HL-60 (cell line): ENCODE measurements at places on chromosomes 1 and 21.

DNA sequence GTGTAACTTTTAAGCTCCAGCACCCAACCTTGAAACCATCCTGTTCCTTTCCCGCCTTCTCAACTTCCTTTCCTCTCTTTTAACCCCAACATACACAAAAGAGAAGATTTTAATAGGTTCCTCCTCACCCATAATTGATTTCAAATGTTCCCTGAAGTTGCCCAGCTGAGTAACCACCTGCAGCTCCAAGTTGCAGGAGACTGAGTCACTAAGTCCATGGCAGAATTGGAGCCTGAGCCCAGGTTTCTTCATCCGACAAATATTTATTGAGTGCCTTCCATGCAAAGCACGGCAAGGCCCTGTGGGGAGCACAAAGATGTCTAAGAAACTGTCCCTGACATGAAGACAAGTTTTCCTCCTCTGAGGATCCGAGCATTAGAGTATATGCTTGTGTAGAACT, 97.7 kb downstream of the PAPPA2 start:
- DNase-seq, result no peak

DNA sequence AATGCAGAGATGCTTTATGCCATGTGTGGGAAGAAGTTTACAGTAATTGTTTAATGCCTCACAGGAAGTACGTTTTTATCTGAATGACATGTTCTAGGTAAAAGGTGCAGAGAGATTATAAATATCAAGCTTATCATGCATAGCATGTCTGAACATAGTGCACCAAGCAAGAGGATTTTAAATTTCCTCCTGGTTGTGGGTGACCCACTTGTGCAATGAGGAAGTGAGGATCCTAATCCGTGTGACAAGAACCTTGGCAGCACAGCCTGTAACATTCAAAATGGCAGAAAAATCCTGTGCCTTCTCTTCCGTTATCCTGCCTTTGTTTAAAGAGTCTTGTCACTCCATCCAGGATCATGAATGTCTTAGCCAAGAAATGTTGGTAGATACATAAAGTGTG, 75.6 kb downstream of the PLA2G4A start:
- no peak for DNase-seq

DNA sequence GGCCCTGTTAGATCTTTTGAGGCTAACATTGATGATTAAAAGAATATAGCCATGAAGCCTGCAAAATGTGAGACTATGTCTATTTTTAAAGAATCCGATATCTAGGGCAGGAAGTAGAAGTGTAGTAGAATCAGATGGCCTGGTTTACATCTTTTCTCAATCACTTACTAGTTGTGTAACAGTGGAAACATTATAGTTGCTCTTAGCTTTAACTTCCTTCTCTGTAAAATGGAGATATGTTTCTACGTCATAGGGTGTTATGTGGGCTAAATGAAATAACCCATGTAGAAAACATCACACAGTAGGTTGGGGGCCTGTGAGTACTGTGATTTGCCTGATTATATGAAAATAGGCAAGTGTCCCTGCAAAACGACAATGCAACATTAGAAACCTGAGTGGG, 4.4 kb upstream of the IGFN1 start:
- no peak for DNase-seq

GRCh38 chr1:29255134-29255666, 18.9 kb downstream of the PTPRU start:
- DNase-seq, result no peak

- DNase-seq, result no peak
These were observed 25.9 kb downstream of the CITED4 start for GRCh38 chr1:40836283-40836682.

GRCh38 chr21:39116761-39117439, 66.4 kb downstream of the PSMG1 start:
- DNase-seq, result no peak

GRCh38 chr1:182205351-182206022, 144.0 kb upstream of the ZNF648 start:
- peak; percentile 69 for DNase-seq

DNA sequence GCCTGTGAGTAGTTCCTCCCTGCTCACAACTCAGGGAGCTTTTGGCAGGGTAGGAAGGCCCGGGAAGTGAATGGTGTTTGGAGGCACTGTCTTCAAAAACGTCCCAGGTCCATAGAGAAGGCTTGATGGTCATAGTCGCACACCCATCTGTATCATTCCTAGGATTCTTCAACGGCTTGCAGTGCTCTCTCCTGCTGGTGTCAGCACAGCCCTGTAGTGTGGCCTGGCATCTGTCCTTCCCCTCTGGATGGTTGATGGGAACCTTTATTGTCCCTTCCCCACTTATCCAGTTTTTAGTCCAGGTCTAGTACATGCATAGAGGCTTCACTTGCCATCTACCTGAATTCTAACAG, 142.8 kb upstream of the HOOK1 start:
- no peak for DNase-seq

- no peak for DNase-seq
These were observed 46.1 kb downstream of the PKN2 start for GRCh38 chr1:88730132-88730675.

DNA sequence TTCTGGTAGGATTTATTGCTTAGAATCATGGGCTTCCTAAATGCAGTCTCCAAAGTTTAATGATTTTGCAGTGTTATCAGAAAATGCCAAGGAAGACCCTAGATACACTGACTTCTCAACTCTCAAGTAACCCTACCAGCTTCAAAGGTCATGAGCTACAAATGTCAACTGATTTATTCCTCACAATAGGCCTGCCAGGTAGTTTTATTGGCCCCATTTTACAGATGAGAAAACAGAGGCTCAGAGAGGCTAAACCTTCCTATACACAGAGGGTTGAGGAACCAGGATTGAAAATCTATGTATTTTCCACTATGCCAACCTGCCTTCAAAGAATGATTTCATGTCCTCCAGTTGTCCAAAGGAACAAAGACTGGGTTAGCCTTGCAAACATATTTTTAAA, 384.4 kb upstream of the POU3F1 start:
- no peak for DNase-seq

GRCh38 chr1:157626099-157626498, 28.2 kb upstream of the FCRL4 start:
- peak; percentile 38 for DNase-seq

DNA sequence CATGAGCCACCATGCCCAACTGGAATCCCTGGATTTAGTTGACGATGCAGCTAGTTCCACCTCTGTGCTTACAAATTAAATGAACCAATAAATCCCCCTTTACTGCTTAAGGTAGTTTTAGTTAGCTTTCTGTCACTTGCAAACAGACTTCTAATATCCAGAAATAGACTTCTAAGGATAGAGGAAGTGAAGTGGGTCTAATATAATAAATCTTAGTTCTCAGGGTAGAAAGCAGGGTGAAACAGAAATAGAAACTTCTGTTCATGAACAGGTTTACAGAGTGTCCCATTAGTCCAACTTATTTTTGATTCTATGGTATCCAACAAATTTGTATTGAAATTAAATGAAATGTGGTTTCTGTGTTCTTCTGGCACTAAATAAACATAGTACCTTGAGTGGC, 20.1 kb downstream of the BCAS2 start:
- DNase-seq, result no peak

- no peak for DNase-seq
These were observed 278.5 kb downstream of the MRPL39 start for GRCh38 chr21:25328736-25329135.

DNA sequence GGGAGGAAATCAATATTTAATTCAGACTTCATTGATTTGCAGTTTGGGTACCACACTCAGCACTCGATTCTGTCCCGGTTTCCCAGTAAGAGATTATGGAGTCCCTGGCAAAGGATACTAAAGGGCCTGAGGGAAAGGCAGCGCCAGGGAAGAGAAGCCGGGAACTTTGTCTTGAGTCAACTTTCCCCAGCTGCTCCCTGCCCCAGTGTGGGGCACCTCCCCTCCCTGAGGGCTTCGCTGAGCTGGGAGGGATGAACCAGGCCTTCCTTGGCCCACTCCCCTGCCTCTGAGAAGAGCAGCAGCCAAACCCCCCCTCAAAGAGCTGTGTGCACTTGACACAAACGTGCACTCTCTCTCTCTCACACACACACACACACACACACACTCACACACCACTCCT, 32.6 kb downstream of the OPTC start:
- no peak for DNase-seq

GRCh38 chr1:152645146-152645545, 18.0 kb upstream of the LCE2D start:
- no peak for DNase-seq

DNA sequence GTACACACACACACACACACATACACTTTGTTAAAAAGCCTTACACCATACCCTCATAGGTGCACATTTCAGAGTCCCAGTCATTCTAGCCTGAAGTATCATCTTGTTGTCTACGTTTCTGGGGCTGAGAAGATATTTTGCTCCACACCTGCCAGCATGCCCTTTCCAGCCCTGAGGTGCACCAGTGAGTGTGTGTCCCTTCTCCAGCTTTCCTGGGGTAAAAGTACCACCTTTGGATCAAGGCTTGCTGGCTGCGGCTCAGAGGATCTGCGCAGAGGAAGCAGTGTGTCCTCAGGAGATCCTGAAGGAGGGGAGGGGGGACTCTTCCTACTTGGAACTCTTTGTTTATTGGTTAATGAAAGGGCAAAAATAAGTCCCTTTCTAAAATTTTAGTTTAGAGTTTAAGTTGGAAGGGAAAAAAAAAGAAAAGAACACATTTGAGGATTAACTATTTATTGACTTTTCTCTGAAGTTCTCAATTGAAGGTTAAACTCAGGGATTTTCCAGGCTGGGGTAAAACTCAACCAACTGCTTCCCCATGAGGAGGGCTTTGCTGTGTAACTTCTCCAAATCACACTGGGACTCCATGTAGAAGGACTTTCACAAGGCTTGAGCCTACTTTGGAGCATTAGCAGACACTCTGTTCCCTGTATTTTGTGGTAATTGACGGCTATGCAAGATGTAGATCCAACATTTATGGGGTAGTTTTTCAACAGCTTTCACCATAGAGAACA, 200.3 kb upstream of the SGIP1 start:
- DNase-seq, result peak; percentile 53

DNA sequence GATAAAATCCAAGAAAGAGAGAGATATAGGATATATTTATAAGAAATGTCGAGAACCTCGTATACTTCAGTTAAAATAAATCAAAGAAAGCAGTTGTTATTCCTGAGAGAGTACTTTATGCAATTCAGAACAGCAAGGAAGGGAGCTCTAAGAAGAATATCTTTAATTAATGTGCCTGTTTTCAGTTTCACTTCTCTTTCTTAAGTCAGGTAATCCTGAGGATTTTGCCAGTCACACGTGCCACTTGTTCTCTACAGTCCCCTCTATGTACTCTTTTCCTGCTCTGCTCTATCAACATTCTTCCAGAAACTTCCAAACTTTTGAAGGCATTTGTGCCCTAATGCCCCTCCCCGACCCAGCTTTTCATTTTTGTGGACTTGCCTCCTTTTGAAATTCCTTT, 211.9 kb downstream of the AKT3 start:
- DNase-seq, result no peak

DNA sequence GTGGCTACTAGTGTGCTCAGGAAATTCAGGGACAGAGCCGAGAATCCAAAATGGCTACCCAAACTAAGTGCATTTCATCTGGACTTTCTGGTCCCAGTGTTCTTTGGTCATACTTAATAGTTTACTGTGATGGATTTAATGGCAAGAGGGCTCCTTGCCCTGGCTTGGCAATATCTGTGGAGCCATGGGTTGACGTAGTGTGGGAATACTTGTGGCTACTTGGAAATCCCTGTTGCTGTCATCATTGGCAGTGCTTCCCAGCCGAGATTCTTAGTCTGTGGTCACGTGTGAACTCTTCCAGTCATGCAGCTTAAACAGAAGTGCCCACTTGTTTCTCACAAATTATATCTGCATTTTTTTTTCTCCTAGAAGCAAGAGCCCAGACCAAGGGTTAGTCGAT, 198.9 kb downstream of the HS2ST1 start:
- DNase-seq, result no peak

GRCh38 chr1:213796525-213796924, 191.2 kb upstream of the PROX1 start:
- DNase-seq, result no peak

DNA sequence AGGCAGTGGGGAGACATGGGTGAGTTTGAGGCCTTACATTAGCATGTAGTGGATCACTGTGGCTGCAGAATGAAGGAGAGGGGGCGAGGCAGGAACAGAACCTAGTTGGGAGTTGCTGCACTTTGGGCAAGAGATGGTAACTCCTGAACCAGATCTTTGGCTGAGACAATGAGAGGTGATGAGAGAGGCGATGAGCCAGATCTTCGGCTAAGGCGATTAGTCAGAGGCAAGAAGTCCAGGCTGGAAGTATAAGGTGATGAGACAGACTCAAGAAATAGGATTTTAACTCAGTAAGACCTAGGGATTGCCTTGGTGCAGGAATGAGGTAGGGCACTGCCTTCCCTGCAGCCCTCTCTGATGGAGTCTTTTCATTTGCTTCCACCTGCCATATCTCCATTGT, 9.1 kb upstream of the ARTN start:
- no peak for DNase-seq

DNA sequence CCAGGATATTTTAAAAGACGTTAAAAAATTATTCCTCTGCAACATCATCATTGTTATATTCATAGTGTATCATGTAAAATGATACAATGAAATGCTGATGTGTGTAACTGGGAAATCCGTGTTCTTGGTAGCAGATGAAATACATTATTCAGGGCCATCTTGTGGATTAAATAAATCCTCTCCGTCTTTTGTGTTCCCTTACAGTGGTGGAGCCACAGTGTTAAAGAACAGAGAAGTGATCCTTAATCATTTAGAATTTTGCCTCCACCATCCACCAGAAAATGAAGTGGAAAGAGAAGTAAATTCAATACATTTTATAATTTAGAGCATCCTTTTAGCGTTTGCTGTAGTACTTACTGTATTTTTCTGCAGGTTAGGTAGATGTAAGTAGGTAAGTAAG, 1.3 kb downstream of the DYRK3 start:
- no peak for DNase-seq

- DNase-seq, result no peak
These were observed 1357.4 kb upstream of the ADGRL4 start for GRCh38 chr1:80363689-80364475.

- DNase-seq, result no peak
These were observed 303.0 kb downstream of the KCNT2 start for GRCh38 chr1:196305216-196305615.

GRCh38 chr21:17613242-17613676, 558 bp upstream of the BTG3 start:
- DNase-seq, result no peak

- DNase-seq, result no peak
These were observed 15.0 kb downstream of the RHBG start for GRCh38 chr1:156384007-156384406.

GRCh38 chr1:222547944-222548671, at the start of gene HHIPL2:
Gene HHIPL2, minus strand, starts transcription at chr1:222548104. Its CDS starts 60 bp downstream, at chr1:222548044.
- DNase-seq, result no peak
